ENCODE measurements at places on chromosomes 3 and 15.

DNA sequence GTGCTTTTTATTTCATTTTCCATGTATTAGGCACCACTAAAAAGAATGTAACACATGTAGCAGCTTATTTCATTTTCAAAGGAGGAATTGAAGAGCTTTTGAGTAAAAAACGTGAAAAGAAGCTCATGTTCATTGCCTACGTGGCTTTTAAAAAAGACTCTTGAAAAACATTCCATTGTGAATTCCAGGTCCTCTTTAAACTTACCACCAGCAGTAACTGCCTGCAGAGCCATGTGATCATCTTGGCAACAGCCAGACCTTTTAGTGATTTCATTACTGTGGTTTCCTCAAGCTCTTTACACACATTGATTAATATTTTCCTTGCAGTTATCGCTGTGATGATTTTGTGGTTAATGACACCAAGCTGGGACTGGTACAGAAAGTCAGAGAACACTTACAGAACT, 43.8 kb upstream of the FBXL22 start:
- DNase-seq: no peak

DNA sequence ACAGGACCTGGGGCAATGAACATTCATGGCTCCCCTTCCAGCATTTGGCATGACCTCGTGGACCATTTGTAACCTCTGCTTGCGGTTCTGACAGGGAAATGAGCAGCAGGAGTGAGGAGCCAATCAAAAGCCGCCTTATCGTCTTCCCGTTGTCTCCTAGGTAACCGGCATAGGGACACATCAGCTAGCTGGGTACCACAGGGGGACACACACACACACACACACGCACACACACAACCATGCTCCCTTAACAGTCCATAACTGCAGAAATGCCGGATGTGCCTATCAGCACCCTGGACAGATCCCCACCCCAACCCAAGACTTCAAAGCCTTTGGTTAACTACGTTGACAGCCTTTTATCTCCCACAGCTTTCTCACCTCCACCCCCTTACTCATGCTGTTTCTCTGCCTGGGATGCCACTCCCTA, 53.4 kb upstream of the CCDC174 start:
- DNase-seq: no peak

- no peak for DNase-seq
These were observed 227.4 kb upstream of the THRB start for GRCh38 chr3:24722087-24722486.

- DNase-seq: no peak
These were observed at the start of gene GAP43 for GRCh38 chr3:115623044-115623868. Gene GAP43, plus strand, starts transcription at chr3:115623510. Its CDS starts 180 bp downstream, at chr3:115623690.

DNA sequence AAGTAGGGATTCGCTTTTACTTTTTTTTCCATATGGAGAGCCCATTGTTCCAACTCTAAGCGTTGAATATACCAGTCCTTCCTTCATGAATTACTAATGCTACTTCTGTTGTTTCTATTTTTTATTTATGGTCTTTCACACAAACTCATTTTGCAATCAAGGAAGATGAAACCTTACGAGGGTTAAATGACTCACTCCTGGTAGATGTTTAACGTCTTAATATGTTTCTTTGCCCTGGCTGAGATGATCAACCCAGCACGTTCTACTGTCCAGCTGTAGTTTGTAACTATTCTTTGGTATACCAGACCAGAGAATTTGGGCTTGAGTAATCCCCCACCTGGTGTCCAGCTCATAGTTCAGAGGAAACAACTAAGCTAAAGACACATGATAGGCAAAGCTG, 23.1 kb downstream of the CDCP1 start:
- no peak for DNase-seq

DNA sequence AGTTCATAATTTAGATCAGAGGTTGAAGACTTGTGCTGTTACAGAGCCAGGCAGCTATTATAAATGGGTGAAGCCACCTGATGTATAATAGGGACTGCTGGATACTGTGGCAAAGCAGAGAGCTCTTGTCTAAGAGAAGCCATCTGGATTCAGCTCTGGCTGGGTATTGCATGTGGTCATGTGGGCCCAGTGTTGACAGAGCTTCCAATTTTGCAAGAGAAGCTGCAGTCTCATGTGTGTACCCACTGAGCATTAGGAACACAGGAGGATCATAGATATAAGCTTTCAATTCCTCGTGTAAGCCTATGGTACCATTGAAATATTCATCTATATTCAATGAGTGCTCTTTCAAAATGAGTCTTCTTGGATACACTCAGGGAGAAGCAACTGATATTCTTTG, 303.9 kb upstream of the SLCO3A1 start:
- no peak for DNase-seq

- DNase-seq: no peak
These were observed 146.9 kb upstream of the LRTM1 start for GRCh38 chr3:55074796-55075195.

GRCh38 chr3:66441129-66441528, 59.7 kb downstream of the LRIG1 start:
- DNase-seq: no peak

DNA sequence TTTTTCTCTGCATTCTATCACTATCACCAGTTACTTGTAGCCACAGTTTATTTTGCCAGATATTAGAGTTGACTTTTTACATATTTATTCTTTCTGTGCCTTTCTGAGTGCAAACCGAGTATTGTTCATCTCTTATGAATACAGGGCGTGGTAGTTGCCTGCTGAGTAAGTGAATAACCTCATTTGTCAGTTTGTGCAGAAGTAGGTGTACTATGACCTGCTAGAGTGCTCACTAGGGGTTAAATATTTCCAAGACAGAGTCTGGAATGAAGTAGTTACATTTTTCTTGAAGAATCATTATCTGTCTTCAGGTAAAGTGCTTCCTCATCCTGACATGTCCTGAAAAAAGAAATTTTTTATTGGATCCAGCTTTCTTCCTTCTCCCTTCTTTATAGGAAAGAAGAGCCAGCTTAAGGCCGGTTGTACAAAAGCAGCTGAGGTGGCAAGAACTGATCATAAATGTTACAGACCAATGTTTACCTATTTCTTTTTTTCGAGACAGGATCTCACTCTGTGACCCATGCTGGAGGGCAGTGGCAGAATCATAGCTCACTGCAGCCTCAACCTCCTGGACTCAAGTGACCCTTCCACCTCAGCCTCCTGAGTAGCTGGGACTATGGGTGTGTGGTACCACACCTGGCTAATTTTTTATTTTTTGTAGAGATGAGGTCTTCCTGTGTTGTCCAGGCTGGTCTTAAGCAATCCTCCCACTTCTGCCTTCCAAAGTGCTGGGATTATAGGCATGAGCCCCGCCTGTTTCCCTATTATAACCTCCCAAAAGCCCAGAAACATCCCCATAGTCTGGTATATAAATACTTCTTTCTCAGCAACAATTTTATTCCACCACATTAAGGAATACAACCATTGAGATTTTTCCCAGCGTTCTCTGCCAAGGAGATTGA, 182.5 kb downstream of the TPRG1 start:
- DNase-seq: no peak

DNA sequence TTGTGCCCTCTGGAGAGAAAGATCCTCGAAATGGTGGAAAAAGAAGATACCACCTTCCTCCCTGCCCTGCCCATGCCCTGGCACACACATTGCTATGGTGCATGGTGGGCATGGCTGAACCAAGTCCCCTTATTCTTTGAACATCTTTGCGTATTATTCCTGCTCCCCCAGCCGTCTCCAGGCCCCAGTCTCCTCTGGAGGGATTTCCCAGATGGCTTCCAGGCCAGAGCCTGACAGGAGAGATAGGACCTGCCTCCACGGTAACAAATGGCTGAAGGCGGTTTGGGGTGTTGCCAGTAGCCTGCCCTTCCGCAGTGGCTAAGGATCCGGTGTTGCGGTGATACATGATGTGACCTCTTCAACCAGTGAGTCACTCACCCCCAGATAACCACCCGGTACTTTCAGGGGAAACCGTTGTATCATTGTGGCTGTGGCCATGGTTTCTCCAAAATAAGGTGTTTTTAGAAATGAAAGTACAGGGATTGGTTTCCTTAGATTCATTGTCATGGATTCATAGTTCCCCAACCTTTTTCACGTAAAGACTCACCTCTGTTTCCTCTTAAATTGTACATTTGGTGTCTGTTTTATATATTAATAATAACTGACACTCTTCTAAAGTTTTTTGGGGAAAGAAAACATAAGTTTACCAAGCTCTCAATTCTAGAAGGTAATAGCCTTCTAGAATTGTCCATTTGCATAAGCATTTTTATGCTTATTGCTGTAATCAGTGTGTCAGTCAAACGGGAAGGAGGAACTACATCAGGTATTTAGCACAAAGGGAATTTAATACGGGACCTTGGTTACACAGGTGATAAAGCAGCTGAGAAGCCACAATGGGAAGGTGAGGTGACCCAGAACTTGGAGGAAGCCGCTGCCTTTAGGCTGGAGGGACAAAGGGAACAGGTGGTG, 25.9 kb downstream of the SMAD3 start:
- no peak for DNase-seq

DNA sequence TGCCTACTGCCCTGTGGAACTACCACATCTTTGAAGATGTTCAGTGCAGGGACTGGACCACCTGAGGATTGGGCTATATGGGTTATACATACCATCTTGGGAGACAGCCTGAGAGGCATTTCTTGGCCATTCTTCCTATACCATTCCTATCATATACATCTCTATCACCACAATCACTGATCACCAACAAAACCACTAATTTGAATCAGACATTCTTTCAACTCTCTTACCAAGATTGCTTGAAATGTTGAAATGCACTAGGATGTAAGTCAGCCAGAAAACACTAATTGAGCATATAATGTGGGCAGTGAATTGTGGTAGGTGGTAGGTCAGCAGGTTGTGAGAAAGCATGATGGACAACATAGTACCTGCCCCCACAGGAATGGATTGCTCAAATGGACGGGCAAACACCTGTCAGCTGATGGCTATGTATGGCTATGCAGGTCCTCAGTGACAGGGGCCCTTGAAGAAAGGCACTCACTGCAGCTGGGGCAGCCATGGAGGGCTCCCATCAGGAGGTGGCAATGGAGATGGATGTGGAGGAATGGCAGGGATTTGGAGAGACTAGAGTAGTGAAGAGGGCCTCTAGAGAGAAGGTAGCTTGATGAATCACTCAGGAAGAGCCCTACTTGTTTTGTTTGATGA, 49.1 kb downstream of the AMOTL2 start:
- no peak for DNase-seq

DNA sequence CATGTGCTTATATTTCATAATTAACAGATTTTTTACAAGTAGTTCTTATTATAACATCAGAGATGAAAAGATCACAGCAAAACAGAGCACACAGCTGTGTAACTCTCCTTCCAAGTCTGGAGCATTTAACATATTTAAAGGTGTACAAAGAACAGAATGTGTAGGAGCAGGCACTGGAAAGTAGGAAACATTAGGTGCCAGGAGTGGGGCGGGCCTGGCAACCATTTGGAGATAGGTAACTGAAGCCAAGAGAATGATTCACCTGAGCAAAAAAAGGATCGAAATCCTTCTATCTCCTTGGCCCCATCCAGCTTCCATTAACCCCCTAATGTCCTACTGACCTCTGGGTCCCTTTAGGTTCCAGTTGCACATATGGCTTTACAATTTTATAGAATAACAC, 2.3 kb upstream of the MYH15 start:
- no peak for DNase-seq

DNA sequence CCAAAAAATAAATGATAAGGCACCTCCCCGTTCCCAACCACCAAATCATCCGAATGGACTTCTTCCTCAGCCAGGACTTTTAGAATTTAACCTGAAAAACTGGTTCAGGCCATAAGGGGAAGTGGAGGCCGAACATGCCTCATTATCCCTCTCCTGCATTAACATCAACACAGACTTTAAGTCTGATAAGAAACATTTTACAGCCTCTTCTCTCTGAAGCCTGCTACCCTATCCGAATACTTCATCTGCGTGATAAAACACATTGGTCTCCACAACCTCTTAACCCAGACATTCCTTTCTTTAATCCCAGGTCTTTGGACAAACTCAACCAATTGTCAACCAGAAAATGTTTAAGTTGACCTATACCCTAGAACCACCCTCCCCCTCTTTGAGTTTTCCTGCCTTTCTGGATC, 850 bp upstream of the SLC41A3 start:
- no peak for DNase-seq

GRCh38 chr3:188006726-188007393, 147.1 kb upstream of the LPP start:
- DNase-seq: no peak

DNA sequence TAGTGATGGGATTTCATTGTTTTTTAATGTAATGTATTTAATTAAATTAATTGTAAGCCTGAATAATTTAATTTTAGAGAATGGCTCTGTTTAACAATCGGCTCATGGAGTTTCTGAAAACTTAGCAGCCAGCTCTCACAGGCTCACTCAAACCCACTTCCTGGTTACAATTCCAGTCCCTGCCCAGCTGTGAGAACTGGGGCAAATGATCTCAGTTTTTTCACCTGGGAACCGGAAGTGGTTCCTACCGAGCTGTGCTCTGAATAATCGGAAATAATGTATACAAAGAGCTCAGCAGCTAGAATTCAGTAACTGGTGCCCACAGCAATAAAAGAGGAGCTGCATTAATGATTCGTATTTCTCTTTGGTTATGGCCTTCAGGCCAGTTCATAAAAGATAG, 244.3 kb upstream of the MCTP2 start:
- no peak for DNase-seq

DNA sequence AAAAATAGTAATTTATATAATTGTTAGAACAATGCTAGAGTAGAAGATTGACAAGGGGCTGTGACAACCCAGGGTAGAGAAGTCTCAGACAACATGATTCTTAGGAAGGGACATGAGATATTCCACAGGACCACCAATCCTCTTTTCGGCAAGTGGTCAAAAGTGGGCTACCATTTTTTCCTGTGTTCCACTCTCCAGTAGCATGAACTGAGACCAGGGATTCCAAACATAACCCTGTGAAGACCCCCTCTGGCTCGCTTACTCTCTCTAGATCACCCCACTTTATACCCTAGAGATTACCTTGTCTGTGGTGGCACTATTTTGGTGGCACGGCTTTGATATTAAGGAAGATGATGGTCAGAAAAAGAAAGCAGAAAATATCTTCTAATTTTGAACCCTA, 960 bp downstream of the GCSAM start:
- DNase-seq: no peak

- no peak for DNase-seq
These were observed 4.5 kb upstream of the RPL24 start for GRCh38 chr3:101690972-101691371.

DNA sequence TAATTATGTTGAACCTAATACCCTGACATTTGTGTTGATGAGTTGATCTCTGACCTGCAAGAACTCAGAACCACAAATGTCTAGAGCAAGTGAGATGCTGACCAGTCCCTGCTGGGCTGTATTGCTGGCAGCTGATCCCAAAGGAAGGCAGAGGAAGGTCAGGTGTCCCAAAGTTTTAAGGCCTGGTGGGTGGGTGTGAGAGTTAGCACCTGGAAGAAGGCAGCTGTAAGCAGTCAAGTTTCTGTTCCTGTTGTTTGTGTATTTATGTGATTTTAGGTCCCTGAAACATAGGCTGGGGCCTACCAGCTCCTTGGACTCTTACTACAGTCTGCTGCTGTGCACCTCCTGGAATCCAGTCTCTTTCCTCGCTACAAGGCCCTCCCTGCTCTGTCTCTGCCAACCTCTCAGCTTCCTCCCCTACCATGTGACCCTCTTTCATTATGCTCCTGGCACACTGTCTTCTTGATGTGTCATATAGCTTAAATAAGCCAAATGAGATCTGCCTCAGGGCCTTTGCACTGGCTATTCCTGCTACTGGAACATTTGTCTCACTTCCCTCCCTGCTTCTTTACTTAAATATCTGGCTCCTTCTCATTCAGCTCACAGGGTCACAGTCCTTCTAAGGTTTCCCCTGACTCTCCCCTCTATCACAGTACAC, 31.0 kb upstream of the ATOSA start:
- no peak for DNase-seq
